ENCODE measurements at places on chromosomes 7 and 10.

DNA sequence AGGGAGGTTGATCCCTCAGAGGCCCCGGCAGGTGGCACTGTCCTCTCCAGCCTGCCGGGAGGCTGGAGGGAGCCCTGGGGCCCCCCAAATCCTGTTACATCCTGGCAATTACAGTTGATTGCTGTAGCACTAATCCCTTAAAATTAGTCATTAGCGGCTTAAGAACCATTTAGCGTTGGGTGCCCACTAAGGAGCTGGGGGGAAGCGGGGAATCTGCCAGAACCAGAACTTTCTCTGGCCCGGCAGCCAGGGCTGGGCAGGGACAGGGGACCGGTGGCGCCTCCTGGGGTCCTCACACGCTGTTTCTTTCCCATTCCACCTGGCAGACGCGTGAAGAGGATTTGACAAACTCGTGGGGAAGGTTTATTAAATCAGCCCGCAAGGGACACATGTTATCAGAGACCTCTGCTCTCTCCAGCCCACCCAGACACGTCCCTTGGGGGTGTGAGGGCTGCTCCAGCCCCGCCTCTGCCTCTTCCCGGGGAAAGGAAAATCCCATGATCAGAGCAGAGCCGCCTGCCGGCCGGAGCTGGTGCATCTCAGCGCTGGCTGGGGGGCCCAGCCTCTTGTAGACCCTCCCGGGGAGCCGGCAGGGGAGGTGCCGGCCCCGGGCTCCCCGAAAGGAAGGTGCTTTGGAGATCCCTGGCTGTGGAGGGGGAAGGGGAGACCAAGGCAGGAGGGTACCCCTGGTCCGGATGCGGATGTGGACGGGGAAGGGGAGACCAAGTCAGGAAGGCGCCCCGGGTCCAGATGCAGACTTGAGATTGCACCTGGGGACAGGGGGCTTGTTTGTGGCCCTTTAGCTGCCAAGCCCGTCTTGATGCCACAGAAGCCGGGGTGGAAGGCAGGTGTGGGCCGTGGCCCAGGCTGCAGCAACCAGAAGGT, 142.7 kb downstream of the ELFN1 start:
- DNase-seq, result no peak

DNA sequence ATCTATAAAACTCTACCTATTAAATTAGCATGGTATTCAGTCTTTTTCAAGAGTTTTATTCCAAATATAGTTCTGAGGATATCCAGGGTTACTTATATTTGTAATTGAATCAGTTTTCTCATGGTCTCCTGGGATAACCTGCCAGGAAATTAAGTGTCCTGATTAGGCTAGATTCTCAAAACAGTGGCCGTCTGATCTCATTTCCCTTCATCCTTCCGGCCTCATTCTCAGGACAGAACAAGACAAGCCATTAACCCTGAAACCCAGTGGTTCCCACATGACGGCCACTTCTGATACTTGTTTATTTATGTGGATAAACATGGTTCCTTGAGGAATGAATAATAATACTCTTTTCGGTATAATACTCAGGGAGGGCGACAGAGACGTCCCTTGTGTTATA, 417.6 kb upstream of the POT1 start:
- DNase-seq, result no peak

DNA sequence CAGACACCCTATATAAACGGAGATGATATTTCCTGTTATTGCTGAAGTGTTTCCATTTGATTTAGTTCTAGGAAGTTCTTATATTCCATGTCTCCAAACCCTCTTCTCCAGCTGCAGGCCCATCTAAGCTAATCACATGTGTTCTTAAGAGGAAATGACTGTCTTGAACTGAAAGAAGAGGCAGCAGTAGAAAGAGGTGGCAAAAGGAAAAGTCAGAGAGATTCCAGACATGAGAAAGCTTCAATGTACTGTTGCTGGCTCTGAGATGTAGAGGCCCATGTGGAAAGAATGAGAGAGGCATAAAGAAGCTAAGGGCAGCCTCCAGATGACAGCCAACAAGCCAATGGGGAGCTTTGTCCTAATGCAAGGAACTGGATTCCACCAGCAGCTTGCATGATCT, 287.2 kb downstream of the GFRA1 start:
- DNase-seq, result no peak

DNA sequence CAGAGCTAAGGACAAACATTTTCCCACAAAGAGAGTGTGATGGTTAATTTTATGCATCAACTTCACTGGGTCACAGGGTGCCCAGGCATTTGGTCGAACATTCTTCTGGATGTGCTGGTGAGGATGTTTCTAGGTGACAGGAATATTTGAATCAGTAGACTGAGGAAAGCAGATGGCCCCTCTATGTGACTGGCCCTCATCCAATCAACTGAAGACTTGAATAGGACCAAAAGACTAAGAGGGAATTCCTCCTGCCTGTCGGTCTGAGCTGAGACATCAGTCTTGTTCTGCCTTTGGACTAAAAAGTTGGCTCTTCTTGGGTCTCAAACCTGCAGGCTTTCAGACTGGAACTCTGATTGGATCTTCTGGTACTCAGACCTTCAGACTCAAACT, 44.4 kb downstream of the AFAP1L2 start:
- no peak for DNase-seq

DNA sequence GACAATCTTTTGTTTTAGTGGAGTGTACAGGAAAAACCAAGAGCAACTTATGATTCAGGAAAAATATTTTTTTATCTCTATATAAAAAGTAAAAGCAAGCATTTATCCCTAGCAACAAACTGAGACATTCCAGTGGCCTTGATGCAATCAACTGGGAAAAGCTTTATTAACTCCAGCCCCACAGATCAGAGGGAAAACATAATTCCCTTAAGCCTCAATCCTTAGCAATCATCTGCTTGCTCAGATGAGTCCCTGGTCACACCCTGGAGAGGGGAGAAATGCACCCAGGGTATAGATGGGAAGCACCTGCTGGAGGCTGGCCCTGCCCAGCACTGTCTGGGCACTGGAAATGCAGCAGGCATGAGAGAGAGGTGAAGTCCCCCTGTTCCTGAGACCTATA, 636.6 kb downstream of the TNS3 start:
- DNase-seq, result no peak

DNA sequence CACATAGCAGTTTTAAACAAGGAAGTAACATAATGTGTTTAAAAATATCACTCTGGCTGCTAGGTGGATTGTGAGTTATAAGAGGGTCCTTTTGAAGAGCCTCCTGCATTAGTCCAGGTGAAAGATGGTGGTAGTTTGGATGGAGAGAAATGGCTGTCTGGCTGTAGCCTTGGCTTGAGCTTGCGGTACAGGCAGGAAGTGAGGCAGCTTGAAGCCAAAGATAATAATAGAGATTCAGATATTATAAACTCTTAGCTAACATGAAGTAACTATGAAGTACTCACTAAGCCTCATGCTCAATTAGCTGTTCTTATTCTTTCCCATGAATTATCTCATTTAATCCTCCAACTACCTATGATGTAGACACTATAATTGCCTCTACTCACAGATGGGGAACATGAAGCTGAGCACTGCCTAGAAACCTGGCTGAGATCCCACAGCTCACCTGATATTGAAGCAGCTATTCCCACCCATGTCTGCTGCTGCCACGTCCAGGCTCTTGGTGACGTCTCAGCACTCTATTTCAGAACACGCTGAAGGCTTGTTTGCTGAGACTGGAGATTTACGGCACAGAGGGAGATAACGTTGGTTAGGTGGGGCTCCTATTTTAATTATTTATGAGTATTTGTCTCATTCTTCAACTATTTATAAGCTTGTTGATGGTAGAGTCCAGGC, 10.4 kb downstream of the C10orf120 start:
- no peak for DNase-seq

DNA sequence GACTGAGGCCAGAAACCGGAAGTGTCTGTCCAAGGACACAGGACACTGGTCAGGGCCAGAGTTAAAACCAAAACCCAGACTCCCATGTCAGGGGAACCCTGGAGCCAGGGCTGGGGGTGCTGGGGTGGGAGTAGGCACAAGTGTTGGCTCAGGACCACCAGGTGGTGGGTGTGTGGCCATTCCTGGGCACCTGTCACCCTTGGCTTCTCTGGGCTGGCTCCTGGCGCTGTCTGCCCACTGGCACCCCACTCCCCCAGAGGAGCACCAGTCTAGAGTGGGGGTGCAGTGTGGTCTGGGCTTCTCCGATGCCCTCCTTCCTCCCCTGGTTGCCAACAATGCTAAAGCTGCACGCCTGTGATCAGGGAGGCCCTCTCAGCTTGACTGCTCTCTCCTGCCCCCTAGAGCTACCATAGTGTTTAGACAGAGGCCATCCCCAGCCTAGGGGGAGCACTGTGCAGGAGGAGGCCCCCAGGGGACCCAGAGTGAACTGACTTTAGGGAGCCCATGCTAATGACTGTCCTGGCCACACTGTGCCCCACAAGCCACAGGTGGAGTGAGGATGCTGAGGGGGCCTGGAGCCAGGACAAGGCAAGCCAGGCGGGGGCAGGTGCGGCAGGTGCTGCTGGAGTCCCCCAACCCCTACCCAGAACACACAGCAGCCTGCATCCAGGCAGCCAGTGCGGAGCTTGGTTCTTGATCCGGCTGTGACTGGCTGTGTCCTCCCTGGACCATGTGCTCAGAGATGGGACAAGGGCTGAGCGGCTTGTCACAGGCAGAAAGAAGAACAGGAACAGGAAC, 11.0 kb downstream of the RASGEF1A start:
- no peak for DNase-seq

- peak; percentile 14 for DNase-seq
Measured at GRCh38 chr10:97196223-97197029, 10.7 kb upstream of the SLIT1 start.

- DNase-seq, result no peak
Measured at GRCh38 chr10:1117651-1118050, 61.5 kb downstream of the WDR37 start.

DNA sequence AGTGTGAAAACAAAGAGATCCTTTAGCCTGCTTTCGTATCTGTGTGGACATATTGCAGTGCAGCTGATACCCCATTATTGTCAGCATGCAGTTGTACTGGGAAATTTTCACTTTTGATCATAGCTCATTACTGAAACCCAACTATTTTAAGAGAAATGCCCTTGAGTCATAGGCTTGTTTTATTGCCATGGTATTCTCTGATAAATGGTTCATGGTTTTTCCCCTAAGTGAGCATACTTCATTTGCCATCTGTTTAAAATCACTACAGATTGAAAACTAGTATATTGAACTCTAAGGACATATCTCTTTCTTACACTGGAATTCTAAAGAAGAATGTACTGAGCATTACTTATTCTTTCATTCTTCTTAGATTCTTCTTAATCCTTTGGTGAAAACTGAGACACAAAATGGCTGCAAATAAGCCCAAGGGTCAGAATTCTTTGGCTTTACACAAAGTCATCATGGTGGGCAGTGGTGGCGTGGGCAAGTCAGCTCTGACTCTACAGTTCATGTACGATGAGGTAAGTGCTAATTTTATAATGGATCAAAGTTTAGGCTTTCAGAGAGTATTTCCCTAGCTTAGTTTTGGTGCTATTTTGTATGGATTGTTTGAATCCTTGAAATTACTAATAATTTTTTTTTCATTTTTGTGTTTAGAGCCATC, 63.0 kb downstream of the RALA start:
- DNase-seq, result no peak

DNA sequence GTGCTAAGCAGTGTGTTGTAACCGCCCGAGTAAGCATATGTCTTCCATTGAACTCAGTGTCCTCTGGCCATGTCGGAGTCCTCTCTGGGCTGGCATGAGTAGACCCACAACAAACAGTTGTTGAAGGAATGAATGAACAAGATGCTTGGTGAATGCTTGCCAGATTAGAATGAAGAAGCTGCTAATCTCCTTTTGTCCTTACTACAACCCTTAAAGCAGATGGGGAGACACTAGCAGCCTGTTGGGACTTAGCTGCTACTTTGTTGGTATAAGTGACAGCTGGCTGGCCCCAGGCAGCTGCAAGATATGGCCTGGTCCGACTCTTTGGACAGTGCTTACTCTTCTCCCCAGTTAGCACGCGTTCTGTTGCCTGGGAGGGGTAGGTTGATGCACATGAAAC, 370.1 kb downstream of the RPS24 start:
- DNase-seq, result no peak

DNA sequence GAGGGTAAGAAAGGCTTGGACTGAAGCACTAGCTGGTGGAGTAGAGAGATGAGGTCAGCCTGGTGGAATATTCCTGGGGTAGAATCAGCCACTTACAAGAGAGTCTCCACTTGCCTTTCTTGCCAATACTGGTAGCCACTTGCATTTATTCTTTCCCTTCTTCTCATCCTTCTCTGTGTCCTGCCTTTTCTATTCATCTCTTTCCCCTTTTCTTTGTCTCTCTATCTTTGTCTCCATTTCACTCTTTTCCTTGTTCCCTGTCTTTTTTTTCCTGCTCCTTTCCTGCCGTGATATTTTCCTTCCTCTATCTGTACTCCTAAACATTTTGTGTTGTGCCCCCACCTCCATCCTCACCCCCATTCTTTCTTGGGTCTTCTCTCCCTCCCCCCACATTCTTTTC, 214.3 kb downstream of the LRMDA start:
- DNase-seq, result no peak

DNA sequence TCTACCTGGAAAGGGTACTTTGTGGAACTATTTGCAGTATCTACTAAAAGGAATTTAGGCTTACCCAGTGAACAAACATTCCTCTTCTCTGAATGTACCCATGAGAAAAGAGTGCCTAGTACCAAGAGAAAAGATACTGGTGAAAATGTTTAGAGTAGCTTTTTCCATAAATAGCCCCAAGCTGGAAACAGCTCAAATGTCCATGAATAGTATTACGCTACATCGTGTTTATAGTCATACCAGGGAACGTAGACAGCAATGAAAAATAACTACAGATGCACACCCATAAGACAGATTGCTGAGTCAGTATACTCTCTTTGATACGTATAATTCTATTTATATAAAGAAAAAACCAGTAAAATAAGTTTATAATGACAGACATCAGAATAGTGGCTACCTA, 285.9 kb downstream of the KLF6 start:
- no peak for DNase-seq

- DNase-seq, result no peak
Measured at GRCh38 chr7:70504254-70504653, 627.7 kb upstream of the GALNT17 start.

GRCh38 chr10:129810-130209, 5.4 kb upstream of the ZMYND11 start:
- DNase-seq, result no peak

DNA sequence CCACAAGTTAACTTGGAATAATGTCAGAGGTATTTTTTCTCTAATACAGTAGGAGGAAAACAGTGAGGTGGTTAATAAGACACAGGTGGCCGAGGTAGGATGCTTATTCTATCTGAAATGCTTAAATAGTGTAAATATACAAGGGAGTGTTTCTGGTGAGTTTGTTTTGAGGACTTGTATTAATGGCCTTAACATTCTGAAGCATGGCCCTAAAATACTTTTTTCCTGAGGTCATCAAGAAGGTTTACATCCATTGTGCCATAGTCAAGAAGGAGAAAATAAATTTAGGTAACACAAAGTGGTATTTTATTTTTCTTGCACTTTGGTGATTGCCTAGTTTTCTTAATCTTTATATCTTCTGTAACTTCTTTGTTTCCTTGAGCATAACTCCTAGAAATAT, 18.8 kb downstream of the GNAI1 start:
- no peak for DNase-seq

All from activated naive CD4-positive, alpha-beta T cell (primary cell).